ENCODE measurements at places on chromosomes 7 and 10. TPM values are rescaled to one million over a fixed set of nuclear protein-coding genes. Genes with fewer than 3 reads are reported as not detected.

GRCh38 chr7:100893910-100894721, 1.6 kb downstream of the ACHE start:
- no peak for DNase-seq

Gene CHRM2
- 0.14 TPM for total RNA-seq

Gene ITIH2
- total RNA-seq = not detected

GRCh38 chr7:152881893-152882292, 122.3 kb downstream of the ACTR3B start:
- no peak for DNase-seq

DNA sequence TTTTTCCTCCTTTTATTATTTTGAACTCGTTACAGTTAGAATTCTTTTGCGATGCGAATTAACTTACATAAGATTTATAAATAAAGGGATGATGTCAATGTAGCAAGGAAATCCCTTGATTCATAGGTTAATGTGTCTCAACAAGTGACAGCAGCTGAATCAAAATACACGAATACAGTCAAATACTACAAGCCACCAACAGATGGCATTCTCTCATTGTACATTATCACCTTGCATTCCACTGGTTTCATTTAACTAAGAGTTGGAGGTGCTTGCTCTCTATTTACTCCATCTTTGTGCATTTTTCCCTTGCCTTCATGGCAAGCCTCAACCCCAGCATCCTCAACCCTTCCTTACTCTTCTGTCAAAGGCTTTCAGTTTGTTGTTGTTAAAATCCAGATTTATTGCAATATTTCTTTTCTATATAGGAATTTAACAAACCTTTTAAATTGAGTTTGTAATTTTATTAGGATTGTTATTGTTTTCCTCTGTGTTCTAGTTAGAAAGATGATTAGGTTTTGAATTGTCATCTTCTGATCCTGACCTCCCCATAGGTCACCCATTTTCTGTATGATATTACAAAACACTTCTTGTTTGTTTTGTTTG, 78.3 kb downstream of the SLC25A40 start:
- DNase-seq = no peak

Gene GDF10
- total RNA-seq = 2.9 TPM

DNA sequence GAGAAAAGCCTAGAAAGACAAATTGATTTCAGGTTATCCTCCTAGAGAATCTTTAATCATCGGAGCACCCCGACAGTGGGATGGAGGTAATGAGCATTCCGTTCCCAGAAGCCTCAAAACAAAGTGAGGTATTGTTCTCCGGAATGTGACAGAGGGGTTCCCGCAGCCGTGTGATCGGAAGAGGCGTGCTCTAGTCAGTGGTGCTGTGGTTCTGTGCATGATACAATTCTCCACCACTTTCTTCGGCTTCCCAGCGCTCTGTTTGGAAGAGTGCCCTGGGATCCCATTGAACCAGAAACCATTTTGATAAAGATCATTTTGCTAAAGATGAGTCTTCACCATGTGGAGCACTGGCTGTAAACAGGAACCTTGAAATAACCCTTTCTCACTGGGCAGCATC, 434.6 kb downstream of the PAXIP1 start:
- no peak for DNase-seq

- DNase-seq = no peak
Measured at GRCh38 chr7:70533614-70534013, 598.3 kb upstream of the GALNT17 start.

- DNase-seq = no peak
Measured at GRCh38 chr10:84563868-84564267, 235.5 kb downstream of the CCSER2 start.

GRCh38 chr7:77246026-77246640, 46.5 kb upstream of the FGL2 start:
- no peak for DNase-seq

DNA sequence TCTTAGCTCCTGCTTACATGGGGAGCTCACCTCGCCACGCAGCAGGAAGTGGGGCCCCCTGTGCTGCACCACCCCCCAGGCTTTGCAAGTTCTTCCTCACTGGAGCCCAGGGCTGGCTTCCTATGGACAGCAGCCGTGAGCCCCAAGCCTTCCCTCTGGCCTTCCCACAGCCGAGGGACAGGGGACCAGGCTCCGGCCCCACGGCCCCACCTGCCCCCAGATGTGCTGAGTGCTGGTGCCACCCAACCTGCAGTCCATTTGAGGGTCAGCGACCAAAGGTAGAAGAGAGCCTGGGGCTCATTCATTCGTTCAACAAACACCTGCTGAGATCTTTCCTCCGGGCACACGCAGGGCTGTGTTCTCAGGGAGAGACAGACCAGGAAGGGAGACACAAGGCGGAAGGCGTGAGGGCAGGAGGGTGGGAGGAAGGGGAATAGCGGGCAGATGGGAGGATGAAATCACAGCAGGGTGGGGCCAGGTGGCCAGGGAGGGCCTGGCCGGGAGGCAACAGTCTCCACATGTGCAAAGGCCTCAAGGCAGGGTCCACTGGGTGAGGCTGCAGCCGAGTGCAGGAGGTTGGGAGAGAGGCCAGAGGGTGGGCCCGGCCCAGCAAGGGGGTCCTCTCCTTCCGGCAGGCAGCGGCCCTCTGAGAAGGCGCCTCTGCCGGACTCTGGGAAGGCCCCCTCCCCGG, 100.1 kb downstream of the FOXL3 start:
- no peak for DNase-seq

GRCh38 chr7:70700055-70700940, 431.6 kb upstream of the GALNT17 start:
- no peak for DNase-seq

DNA sequence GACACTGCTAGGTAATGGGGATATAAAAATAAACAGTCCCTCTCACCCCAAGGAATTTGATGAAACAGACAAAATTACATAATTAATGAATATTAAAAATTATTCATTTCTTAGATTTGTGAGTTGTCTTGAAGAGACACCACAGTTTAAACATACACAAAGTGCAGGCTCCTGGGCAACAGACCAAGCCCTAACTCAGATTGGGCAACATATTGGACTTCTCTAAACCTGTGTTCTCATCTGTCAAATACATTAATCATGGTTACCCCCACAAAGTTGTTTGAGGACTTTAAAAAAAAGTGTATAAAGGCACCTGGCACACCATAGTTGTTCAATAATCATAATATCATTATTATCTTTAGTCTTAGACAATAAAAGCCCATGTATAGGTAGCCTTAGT, 62.5 kb upstream of the CAPZA2 start:
- DNase-seq = no peak

GRCh38 chr7:131238347-131238931, 89.2 kb upstream of the MKLN1 start:
- no peak for DNase-seq

DNA sequence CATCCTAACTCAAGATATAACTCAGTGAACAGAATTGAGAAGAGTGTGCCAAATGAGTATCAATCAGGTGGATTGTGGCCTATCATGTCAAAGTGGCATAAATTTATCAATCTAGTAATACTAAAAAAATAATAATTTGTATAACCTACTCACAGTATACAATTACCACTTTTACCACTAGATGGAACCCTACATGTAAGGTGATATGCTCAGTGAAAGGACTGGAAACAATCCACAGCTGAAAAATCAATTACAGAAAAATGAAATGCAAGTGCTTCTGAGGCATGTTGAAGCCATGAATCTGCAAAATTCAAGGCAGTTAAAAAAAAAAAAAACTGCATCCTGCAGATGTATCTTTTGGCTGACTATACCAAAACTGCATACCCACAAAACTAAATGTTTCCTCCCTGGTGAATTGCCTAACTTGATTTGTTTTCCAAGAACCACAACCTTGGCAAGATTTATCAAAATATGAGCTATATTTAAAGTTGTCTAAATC, 13.9 kb downstream of the ARHGAP19 start:
- DNase-seq = no peak

GRCh38 chr7:87151002-87151728, 1.1 kb upstream of the DMTF1 start:
- no peak for DNase-seq

- DNase-seq = no peak
Measured at GRCh38 chr7:115789901-115790300, 240.7 kb downstream of the TFEC start.

Gene ZNF804B
- total RNA-seq = not detected

- no peak for DNase-seq
Measured at GRCh38 chr7:116271963-116272886, 61.9 kb downstream of the TES start.

- DNase-seq = no peak
Measured at GRCh38 chr10:4431114-4431863, 394.7 kb upstream of the AKR1E2 start.

DNA sequence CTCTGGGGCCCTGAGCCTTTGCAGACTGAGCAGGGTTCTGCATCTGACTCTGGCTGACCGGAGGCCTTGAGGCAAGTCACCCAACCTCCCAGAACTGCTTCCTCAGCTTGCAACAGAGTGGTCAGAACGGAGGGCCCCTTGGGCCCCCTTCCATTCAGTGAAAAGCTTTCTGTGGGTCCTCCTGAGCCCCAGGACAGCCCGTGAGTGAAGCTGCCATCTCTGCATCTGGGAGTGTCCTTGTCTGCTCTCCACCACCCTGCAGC, 224.7 kb downstream of the DNAJB6 start:
- no peak for DNase-seq

GRCh38 chr10:61016630-61017029, 72.6 kb upstream of the RHOBTB1 start:
- no peak for DNase-seq

- no peak for DNase-seq
Measured at GRCh38 chr7:197413-198335, 5.3 kb downstream of the FAM20C start.

Gene CYP17A1
- total RNA-seq = not detected

DNA sequence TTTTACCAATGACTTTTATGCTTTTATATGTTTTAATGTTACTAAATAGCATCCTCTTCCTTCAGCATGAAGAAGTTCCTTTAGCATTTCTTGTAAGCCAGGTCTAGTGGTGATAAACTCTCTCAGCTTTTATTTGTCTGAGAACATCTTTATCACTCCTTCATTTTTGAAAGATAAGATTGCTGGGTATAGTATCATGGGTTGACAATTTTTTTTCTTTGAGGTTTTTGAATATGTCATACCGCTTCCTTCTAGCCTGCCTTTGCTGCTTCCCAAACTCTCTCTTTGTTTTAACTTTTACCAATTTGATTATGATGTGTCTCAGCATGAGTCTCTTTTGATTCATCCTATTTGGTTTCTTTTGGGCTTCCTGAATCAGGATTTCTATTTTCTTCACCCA, 108.2 kb upstream of the KAT6B start:
- no peak for DNase-seq

Gene PPP1R17
- 1.2 TPM for total RNA-seq

Gene INMT
- total RNA-seq = 0.34 TPM

DNA sequence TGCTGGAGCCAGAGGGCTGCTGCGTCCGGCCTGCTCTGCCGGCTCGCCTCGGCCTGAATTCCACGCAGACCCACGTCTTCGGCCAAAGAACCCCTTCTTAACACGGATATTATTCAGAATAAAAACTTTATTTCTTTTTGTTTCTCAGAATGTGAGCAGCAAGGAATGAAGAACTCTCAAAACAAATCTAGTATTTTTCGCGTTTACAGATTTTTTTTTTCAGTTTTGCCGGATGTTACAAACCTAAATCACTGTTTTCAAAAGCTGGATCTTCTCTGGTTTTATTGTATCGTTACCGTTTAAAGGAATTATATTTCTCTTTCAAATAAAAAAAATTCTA, 4.4 kb upstream of the HOXA2 start:
- no peak for DNase-seq
